ENCODE measurements at places on chromosomes 3 and 15. TPM values are rescaled to one million over a fixed set of nuclear protein-coding genes. Genes with fewer than 3 reads are reported as not detected.
A peak's percentile ranks its signal among the peaks of the same experiment; 100 is the strongest.

GRCh38 chr3:180102604-180103003 lies 65.9 kb upstream of the PEX5L start:
- H3K4me1 ChIP-seq, result peaks cover 8% of the 10 kb centered on the region
- DNase-seq, result no peak
- peaks cover 2% of the 10 kb centered on the region for H3K27me3 ChIP-seq
- H3K27ac ChIP-seq, result no peak overlapping the region

GRCh38 chr15:45276831-45277230 lies 24.8 kb downstream of the SLC28A2 start:
- no peak overlapping the region for H3K27ac ChIP-seq
- H3K4me1 ChIP-seq, result peaks cover 12% of the 10 kb centered on the region

DNA sequence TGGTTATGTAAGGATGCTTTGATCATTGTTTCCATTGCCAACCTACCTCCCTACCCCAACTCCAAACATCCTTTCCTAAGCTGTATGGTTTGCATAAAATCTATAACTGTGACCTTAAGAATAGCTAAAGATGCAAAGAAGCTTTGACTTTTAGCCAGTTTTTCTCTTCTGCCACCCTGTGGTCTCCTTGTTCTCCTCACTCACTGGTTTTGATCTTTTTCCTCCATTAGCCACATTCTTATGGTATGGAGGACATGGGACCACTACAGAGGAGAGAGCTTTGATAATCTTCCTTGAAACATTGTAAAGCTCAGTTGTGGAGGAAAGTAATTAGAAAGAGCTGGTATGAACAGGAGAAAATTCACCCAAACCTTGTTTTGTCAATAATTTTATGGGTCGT lies 115.9 kb downstream of the NEK11 start:
- no peak overlapping the region for H3K27ac ChIP-seq
- H3K4me3 ChIP-seq, result no peak overlapping the region
- 0 out of 2 replicates have a peak, but pooled peaks cover 4% of the 10 kb centered on the region for H3K36me3 ChIP-seq
- no peaks in the 10 kb centered on the region for H3K27me3 ChIP-seq

- H3K27me3 ChIP-seq, result peaks cover 7% of the 10 kb centered on the region
- DNase-seq, result no peak
- no peaks in the 10 kb centered on the region for H3K36me3 ChIP-seq
- no peak overlapping the region for H3K4me3 ChIP-seq
- no peak overlapping the region for H3K27ac ChIP-seq
These were observed 90.2 kb downstream of the OSBPL10 start for GRCh38 chr3:31890742-31891469.

Gene ZCWPW2
- 0.34 TPM for total RNA-seq

Gene PLSCR2
- not detected for total RNA-seq

Gene GRIP2
- not detected for total RNA-seq

Gene ARPP21
- not detected for total RNA-seq

DNA sequence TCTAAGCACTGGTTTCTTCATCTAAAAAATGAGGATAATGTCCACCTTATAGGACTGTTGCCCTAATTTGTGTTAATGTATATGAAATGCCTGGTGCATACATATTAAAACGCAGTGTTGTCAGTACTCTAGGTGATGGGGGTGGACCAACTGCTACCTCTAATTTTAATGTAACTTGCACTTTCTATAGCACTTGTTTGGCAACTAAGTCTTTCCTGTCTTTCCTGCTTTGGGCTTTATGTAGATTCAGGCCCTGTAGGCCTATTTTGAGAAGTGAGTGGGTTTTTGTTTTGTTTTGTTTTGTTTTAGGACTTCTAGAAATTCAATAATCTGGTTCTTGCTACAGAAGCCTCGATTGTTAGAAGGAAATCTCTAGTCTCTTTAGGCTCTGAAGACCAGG lies 21.2 kb downstream of the SLC7A14 start:
- DNase-seq, result no peak
- peak overlapping the region; percentile 77 for H3K27ac ChIP-seq
- no peaks in the 10 kb centered on the region for H3K27me3 ChIP-seq
- H3K4me1 ChIP-seq, result peaks cover 29% of the 10 kb centered on the region
- H3K36me3 ChIP-seq, result no peaks in the 10 kb centered on the region

- no peak overlapping the region for H3K27ac ChIP-seq
- no peaks in the 10 kb centered on the region for H3K36me3 ChIP-seq
- H3K27me3 ChIP-seq, result peaks cover 15% of the 10 kb centered on the region
These were observed 23.1 kb upstream of the TSEN2 start for GRCh38 chr3:12461097-12461649.

DNA sequence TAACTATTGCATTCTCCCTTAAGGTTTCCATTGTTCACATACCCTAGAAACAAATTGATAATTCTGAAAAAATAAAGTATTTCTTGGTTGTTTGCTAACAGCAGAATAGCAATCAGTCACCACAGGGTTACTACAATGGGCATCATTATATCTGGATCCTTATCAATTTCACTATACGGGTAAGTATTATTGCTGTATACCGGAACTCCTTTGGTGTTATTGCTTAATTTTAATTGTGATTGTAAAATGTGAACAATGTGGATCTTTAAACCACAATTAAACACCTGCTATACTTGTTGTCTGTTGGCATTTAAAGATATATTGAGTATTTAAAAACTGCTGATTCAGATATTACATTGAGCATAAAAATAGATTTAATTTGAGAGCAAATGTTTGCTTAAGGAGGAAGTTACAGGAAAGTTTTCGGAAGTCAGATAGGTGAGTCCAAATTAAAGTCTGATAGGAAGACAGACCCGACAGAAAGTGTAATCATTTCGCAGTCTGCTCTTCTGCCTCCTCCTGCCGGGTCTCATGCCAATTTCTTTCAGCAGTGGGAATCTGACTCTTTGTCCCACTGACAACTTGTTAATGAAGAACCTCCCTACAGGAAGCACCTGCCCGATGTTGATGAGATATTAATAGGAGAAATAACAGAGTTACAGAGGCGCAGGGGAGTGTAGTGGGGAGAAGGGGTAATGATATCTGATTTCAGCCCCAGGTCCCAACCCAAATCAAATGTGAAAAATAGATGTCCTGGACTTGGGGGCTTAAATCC lies 169.7 kb upstream of the TBC1D5 start:
- H3K4me1 ChIP-seq, result peaks cover 4% of the 10 kb centered on the region
- H3K36me3 ChIP-seq, result no peaks in the 10 kb centered on the region
- H3K27me3 ChIP-seq, result peaks cover 3% of the 10 kb centered on the region

DNA sequence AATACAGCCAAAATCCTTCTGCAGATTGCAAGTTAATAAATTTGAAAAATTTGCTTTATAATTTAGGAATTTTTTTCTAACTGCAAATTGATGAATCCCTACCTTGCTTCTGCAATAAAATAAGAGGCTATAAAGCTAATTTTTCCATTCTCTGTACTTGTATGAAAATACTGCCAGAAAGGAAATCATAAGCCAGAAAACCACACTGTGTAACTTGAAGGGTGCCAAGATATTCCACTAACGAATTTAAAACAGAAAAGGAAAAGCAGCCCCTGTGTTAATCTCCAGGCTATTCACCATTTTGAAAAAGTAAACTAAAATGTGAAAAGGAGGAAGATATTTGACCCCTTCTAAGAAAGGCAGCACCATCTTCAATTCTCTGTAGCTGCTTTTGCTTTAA lies 557.9 kb upstream of the ZNF385D start:
- no peaks in the 10 kb centered on the region for H3K4me1 ChIP-seq
- H3K27me3 ChIP-seq, result no peaks in the 10 kb centered on the region
- H3K36me3 ChIP-seq, result no peaks in the 10 kb centered on the region

GRCh38 chr15:41259546-41260189 lies 28.6 kb downstream of the CHP1 start:
- no peaks in the 10 kb centered on the region for H3K27me3 ChIP-seq
- DNase-seq, result no peak
- no peak overlapping the region for H3K4me3 ChIP-seq
- H3K4me1 ChIP-seq, result peaks cover 14% of the 10 kb centered on the region
- no peak overlapping the region for H3K27ac ChIP-seq

Gene SLC9A9
- total RNA-seq, result 0.10 TPM

Gene GNAT1
- total RNA-seq, result not detected

- H3K27ac ChIP-seq, result no peak overlapping the region
- H3K4me3 ChIP-seq, result no peak overlapping the region
- no peaks in the 10 kb centered on the region for H3K4me1 ChIP-seq
- no peaks in the 10 kb centered on the region for H3K27me3 ChIP-seq
These were observed 176.3 kb downstream of the ZMAT3 start for GRCh38 chr3:178895178-178895789.

Gene GOLGA8H
- total RNA-seq, result not detected

DNA sequence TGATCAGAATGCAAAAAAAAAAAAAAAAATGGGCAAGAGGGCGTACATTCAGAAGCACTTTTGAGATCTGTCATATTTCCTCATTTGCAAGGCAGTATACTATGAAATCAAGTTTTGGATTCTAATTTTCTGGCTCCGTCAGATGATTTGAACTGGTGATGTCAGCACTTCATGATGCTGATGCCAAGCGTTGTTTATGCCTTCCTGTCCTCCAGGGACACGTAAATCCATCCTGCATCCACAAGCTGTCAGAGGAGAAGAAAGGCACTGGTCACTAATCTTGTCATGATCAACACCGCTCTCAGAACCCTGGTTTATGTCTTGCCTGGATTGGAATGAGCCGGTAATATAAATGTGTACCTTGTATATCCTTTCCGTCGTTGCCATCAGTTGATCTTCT lies 152.1 kb upstream of the EPHA3 start:
- H3K27ac ChIP-seq, result no peak overlapping the region
- no peaks in the 10 kb centered on the region for H3K27me3 ChIP-seq
- no peak overlapping the region for H3K4me3 ChIP-seq
- no peak for DNase-seq

- peaks cover 11% of the 10 kb centered on the region for H3K4me1 ChIP-seq
- no peaks in the 10 kb centered on the region for H3K27me3 ChIP-seq
- H3K4me3 ChIP-seq, result no peak overlapping the region
- no peak for DNase-seq
- no peak overlapping the region for H3K27ac ChIP-seq
- no peaks in the 10 kb centered on the region for H3K36me3 ChIP-seq
These were observed 40.6 kb downstream of the SCAPER start for GRCh38 chr15:76864586-76864985.

DNA sequence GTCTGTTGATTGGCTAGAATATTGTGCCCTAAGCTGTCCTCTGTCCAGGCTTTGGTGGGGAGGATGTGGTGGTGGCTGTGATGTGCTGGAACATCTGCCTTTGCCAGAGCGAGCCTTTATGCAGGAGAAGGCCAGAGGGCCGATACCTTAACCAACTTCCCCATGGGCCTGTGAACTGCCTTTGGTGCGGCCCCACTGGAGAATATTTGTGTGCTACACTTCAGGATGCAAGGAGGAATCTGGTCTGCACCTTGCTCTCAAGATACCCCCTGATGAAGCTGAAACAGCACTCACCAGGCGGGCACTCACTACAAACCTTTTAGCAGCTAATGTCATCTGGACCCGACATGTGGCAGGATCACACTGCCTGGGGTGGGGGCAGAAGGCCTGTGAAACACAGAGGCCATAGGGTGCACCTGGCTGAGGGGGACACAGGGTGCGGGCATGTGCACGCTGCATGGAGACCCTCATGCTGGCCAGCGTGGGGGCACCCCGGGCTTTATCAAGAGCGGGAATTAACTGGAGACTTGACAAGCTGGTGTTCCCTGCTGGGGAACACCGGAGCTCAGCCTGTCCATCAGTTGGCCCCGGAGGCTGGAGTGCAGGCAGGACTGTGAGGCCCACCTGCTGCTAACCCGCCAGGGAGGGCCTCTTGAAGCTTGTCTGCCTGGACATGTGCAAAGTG lies 16.4 kb downstream of the PRR23E start:
- no peak overlapping the region for H3K27ac ChIP-seq
- peaks cover 1% of the 10 kb centered on the region for H3K4me1 ChIP-seq
- peaks cover 42% of the 10 kb centered on the region for H3K27me3 ChIP-seq
- no peak overlapping the region for H3K4me3 ChIP-seq
- H3K36me3 ChIP-seq, result no peaks in the 10 kb centered on the region

GRCh38 chr3:32401126-32401525 lies 9.5 kb downstream of the CMTM7 start:
- peaks cover 29% of the 10 kb centered on the region for H3K4me1 ChIP-seq
- DNase-seq, result no peak
- H3K27me3 ChIP-seq, result peaks cover 2% of the 10 kb centered on the region
- H3K27ac ChIP-seq, result peak overlapping the region; percentile 93
- H3K4me3 ChIP-seq, result peak overlapping the region; percentile 85
- H3K36me3 ChIP-seq, result peaks cover 10% of the 10 kb centered on the region

DNA sequence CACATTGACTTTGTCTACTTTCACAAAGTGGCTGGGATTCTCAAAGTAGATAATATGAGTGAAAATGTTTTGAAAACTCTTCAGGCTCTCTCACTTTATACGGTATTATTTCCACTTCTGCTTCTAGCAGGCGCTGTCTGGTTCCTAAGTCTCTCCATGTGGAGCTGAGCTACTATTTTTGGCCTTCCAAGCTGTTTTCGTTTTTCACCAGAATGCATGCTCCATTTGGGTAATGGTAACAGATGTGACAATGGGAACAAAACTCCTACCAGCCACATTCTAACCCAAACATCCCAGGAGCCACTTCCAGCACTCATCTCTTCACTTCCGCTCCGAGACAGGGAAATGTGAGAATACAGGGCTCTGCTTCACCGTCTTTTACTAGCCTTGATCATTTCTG lies 586.7 kb downstream of the NTRK3 start:
- no peaks in the 10 kb centered on the region for H3K36me3 ChIP-seq
- H3K27ac ChIP-seq, result peak overlapping the region; percentile 53
- no peak overlapping the region for H3K4me3 ChIP-seq
